Activated naive CD8-positive, alpha-beta T cell treated with anti-CD3 and anti-CD28 coated beads, Interleukin-2, amount 10 ng/mL, durations not matched to agents 7 days and 5 days (primary cell): ENCODE measurements at places on chromosomes 6 and 20. TPM values are rescaled to one million over a fixed set of nuclear protein-coding genes. Genes with fewer than 3 reads are reported as not detected.

The BEND6 gene
- not detected for total RNA-seq

The AFDN gene
- 37.7 TPM for total RNA-seq

The FOXS1 gene
- not detected for total RNA-seq

The GSTA2 gene
- not detected for total RNA-seq

GRCh38 chr20:62583424-62583920 lies 58.8 kb upstream of the SLCO4A1 start:
- H3K4me1 ChIP-seq, result no peaks in the 10 kb centered on the region
- H3K36me3 ChIP-seq, result no peaks in the 10 kb centered on the region
- no peak overlapping the region for H3K27ac ChIP-seq
- H3K27me3 ChIP-seq, result peaks cover 34% of the 10 kb centered on the region
- no peak for DNase-seq
- no peak overlapping the region for H3K4me3 ChIP-seq

DNA sequence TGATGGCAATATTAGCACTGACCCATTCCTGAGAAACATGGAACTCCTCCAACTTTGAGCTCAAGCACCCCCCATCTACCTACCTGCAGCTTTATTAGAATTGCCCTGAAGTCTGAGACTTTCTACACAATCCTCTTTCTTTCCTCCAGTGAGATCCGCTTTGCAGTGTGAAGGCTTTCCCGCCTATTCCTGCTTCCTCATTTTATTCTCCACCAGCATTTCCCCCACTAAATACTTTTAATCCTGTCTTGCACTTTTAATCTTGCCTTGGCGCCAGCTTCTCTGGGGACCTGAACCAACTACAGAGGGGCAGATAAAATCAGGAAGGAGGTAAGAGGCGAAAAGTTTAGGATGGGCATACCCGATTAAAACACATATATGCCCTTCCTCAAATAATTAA lies 178.1 kb upstream of the PRDM1 start:
- DNase-seq, result no peak
- H3K36me3 ChIP-seq, result no peaks in the 10 kb centered on the region
- H3K27me3 ChIP-seq, result peaks cover 7% of the 10 kb centered on the region
- no peaks in the 10 kb centered on the region for H3K4me1 ChIP-seq
- no peak overlapping the region for H3K4me3 ChIP-seq
- H3K27ac ChIP-seq, result no peak overlapping the region

- H3K4me1 ChIP-seq, result no peaks in the 10 kb centered on the region
- H3K36me3 ChIP-seq, result no peaks in the 10 kb centered on the region
- no peak for DNase-seq
- peaks cover 2% of the 10 kb centered on the region for H3K27me3 ChIP-seq
These were observed 13.2 kb upstream of the SSTR4 start for GRCh38 chr20:23021951-23022350.

GRCh38 chr6:170456886-170457698 lies 96.0 kb downstream of the PSMB1 start:
- H3K36me3 ChIP-seq, result no peaks in the 10 kb centered on the region
- peaks cover 27% of the 10 kb centered on the region for H3K4me1 ChIP-seq
- H3K27ac ChIP-seq, result no peak overlapping the region
- no peak overlapping the region for H3K4me3 ChIP-seq
- no peak for DNase-seq

DNA sequence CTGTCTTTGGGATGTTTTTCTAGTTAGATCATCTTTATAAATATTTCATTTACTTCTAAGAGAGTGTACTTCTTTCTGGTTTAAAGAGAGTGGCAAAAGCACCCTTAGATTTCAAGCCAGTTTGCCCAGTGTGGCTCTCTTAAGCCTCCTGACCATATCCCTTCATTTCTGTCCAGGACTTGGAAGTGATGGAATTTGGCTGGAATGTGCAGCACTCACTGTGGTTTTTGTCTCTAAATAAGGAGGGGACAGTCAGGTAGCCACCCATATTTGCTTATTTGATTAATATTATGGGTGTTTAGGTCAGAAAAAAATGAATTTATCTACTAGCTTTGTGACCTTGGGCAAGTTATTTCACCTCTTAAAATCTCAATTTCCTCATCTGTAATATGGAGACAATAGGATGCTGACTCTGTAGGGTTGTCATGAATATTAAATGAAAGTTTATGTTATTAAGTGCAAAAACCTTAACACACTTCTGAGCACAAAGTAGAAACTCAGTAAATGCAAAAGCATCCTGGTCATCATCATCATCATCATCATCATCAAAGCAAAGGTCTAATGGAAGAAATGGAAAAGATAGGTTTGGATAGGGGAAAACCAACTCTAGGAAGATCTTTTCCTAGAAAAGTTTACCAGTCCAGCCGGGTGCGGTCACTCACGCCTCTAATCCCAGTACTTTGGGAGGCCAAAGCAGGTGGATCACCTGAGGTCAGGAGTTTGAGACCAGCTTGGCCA lies 3.1 kb downstream of the CRYBG1 start:
- no peak overlapping the region for H3K4me3 ChIP-seq
- no peak for DNase-seq
- H3K27me3 ChIP-seq, result peaks cover 48% of the 10 kb centered on the region
- H3K4me1 ChIP-seq, result peaks cover 8% of the 10 kb centered on the region
- no peaks in the 10 kb centered on the region for H3K36me3 ChIP-seq

DNA sequence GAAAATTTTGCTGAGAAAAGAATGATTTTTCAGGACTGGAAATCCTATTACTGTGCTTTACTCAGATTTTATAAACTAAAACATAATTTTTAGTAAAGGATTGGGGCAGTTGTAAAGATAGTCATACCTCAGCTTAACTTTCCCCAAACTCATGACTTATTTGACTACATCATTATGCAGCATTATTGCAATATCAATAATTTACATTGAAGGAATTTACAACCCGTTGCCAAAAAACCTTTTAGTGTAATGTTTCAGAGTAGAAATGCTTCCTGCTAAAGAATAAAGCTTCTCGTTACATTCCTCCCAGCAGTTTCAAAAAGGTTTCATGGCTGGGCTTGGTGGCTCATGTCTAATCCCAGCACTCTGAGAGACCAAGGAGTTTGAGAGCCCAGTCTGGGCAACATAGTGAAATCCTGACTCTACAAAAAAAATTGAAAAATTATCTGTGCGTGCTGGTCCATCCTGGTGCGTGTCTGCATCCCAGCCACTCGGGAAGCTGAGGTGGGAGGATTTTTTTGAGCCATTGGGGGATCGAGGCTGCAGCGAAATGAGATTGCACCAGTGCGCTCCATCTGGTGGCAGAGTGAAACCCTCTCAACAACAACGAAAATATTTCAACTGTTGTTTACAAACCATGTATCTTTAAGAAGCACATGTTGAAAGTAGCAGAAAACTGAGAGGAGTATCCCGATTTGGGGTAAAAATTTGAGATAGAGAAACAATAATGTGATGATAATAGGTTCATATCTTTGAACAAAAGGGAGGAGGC lies 4.4 kb downstream of the AMD1 start:
- peak overlapping the region; percentile 54 for H3K27ac ChIP-seq
- peaks cover 47% of the 10 kb centered on the region for H3K4me1 ChIP-seq
- DNase-seq, result peak; percentile 40
- no peaks in the 10 kb centered on the region for H3K27me3 ChIP-seq

DNA sequence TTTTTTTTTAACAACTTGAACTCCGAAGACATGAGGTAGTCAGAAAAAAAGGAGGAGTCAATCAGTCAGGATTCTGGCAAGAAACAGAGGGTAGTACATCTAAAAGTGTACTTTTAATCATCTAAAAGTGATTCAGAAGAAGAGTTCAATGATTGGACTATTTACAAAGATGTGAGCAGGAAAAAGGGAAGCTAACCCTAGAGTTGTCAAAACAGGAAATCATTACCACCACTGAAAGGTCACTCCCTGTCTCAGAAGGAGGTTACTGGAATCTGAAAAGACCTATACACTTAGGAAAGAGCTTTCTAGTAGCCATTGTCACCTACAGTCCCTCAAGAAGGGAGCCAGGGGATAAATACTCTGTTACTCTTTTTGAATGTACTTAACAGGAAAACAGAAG lies 16.7 kb upstream of the LMBRD1 start:
- H3K36me3 ChIP-seq, result peaks cover 14% of the 10 kb centered on the region
- no peaks in the 10 kb centered on the region for H3K27me3 ChIP-seq
- peak overlapping the region; percentile 61 for H3K4me3 ChIP-seq
- no peak for DNase-seq

DNA sequence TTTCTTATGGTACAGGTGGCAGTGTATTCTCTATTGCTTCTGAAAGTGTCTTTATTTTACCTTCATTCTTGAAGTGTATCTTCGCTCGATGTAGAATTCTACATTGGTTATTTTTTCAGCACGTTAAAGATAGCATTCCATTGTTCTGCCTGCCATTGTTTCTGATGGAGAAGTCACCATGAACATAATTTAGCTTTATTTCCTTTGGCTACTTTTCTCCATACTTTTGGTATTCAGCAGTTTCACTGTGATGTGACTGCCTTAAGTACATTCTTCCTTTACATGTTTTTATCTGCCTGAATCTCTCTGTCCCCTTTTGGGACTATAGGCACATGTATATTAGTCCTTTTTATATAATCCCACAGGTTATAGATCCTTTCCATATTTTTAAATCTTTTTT lies 19.0 kb downstream of the ZNF133 start:
- DNase-seq, result no peak
- no peak overlapping the region for H3K27ac ChIP-seq
- peaks cover 14% of the 10 kb centered on the region for H3K36me3 ChIP-seq
- H3K27me3 ChIP-seq, result no peaks in the 10 kb centered on the region
- no peaks in the 10 kb centered on the region for H3K4me1 ChIP-seq
- H3K4me3 ChIP-seq, result no peak overlapping the region

- no peak for DNase-seq
- H3K27ac ChIP-seq, result no peak overlapping the region
- H3K4me3 ChIP-seq, result no peak overlapping the region
- H3K4me1 ChIP-seq, result no peaks in the 10 kb centered on the region
- H3K36me3 ChIP-seq, result no peaks in the 10 kb centered on the region
These were observed 20.6 kb upstream of the MRS2 start for GRCh38 chr6:24382220-24382540.

- H3K4me1 ChIP-seq, result no peaks in the 10 kb centered on the region
- no peak overlapping the region for H3K4me3 ChIP-seq
- H3K36me3 ChIP-seq, result no peaks in the 10 kb centered on the region
- no peak overlapping the region for H3K27ac ChIP-seq
These were observed 95.4 kb downstream of the OGFRL1 start for GRCh38 chr6:71383901-71384489.

DNA sequence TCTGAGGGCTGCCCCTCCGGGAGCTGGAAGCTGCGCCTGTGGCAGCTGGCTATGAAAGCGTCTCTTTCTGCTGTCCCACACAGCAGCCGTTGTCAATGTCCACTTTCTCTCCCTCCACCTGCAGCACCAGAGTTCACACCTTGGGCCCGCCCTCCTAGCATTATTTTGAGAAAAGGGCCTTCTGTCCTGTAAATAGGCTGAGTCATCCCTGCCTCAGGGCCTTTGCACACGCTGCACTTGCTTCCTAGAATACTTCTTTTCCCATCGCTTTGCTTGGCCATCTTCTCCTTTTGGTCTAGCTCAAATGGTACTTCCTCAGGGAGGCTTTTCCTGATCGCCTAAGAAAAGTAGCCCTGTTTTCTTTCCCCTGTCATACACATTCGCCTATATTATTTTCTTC lies 69.3 kb upstream of the ZNFX1 start:
- no peak for DNase-seq
- H3K36me3 ChIP-seq, result no peaks in the 10 kb centered on the region
- no peak overlapping the region for H3K27ac ChIP-seq
- no peak overlapping the region for H3K4me3 ChIP-seq
- H3K27me3 ChIP-seq, result peaks cover 22% of the 10 kb centered on the region
- peaks cover 2% of the 10 kb centered on the region for H3K4me1 ChIP-seq

GRCh38 chr6:107931894-107932293 lies 26.1 kb downstream of the SEC63 start:
- no peak overlapping the region for H3K27ac ChIP-seq
- H3K4me3 ChIP-seq, result no peak overlapping the region
- H3K27me3 ChIP-seq, result no peaks in the 10 kb centered on the region
- peaks cover 8% of the 10 kb centered on the region for H3K4me1 ChIP-seq
- H3K36me3 ChIP-seq, result peaks cover 37% of the 10 kb centered on the region
- no peak for DNase-seq

DNA sequence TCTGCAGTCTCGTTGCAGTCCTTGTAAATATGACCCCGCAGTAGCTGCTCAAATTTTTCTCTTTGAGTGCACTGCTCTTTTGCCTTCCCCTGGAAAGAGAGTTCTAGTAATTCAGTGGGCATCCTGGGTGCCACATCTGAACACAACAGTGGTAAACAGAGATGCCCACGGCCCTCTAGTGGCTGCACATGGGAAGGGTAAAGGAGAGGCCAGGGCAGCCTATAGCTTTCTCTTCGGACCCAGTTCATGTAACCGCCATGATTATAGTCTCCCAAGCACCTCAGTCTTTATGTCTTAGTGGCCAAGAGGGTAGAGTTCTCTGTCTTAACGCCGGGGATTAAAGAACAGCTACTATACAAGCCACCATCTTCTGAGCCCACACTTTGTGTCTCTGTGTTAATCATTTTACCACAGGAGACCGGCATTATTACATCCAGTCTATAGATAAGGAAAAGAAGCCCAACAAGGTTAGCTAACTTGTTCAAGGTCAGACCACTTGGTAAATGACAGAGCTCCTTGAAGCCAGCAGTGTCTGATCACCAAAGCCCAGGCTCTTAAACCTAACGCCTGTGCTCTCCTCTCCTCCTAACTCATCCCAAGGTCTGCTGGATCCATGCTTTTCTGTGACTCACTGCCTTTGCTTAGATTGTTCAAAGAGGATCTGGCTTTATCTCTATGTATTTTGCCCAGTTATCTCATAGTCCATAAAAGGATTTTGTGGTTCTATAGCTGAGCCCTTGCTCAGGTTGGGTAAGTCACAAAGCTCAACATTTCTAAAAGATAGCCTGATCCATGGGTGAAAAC lies 81.8 kb downstream of the ISM1 start:
- H3K4me3 ChIP-seq, result no peak overlapping the region
- H3K4me1 ChIP-seq, result peaks cover 2% of the 10 kb centered on the region
- peaks cover 3% of the 10 kb centered on the region for H3K27me3 ChIP-seq
- no peaks in the 10 kb centered on the region for H3K36me3 ChIP-seq
- no peak overlapping the region for H3K27ac ChIP-seq

- no peak for DNase-seq
- no peak overlapping the region for H3K4me3 ChIP-seq
- H3K27me3 ChIP-seq, result no peaks in the 10 kb centered on the region
- H3K36me3 ChIP-seq, result no peaks in the 10 kb centered on the region
- no peak overlapping the region for H3K27ac ChIP-seq
These were observed 114.9 kb downstream of the ADGRG6 start for GRCh38 chr6:142416686-142417085.

DNA sequence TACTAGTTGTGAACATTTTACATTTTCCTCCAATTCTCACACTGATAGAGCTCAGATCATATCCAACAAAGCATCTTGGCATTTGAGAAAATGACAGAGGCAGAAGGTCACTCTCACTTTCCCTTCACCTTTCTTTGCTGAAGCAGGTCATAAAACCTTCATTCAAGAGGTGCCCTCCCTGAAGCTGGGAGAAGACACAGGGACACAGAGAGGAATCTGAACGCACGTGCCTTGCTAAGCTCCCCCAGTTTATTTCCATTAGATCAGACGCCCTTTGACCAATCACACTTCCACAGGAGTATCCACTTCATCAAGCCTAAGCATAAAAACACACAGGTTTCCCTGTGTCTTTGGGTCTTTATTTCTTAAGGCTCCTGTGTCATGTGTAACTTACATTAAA lies 9.2 kb upstream of the MBOAT1 start:
- no peaks in the 10 kb centered on the region for H3K36me3 ChIP-seq
- H3K27me3 ChIP-seq, result peaks cover 22% of the 10 kb centered on the region
- no peak overlapping the region for H3K27ac ChIP-seq
- no peak for DNase-seq

- H3K4me1 ChIP-seq, result no peaks in the 10 kb centered on the region
- no peak overlapping the region for H3K4me3 ChIP-seq
- H3K36me3 ChIP-seq, result no peaks in the 10 kb centered on the region
- H3K27me3 ChIP-seq, result peaks cover 22% of the 10 kb centered on the region
- no peak for DNase-seq
- no peak overlapping the region for H3K27ac ChIP-seq
These were observed 6.5 kb downstream of the MUC22 start for GRCh38 chr6:31016659-31017299.
